Stimulated activated CD4-positive, alpha-beta T cell treated with anti-CD3 and anti-CD28 coated beads, Interleukin-1b, Interleukin-23, amount 100 ng/mL, for 24 hours (primary cell): ENCODE measurements at places on chromosomes 3 and 15.

- no peak for DNase-seq
These were observed 277.9 kb downstream of the PTPRG start for GRCh38 chr3:61839256-61839655.

- no peak for DNase-seq
These were observed 91.9 kb downstream of the MB21D2 start for GRCh38 chr3:192825657-192826200.

GRCh38 chr3:115697263-115698053 lies 74.1 kb downstream of the GAP43 start:
- no peak for DNase-seq

GRCh38 chr3:141802316-141803077 lies 39.3 kb downstream of the GRK7 start:
- DNase-seq: no peak

DNA sequence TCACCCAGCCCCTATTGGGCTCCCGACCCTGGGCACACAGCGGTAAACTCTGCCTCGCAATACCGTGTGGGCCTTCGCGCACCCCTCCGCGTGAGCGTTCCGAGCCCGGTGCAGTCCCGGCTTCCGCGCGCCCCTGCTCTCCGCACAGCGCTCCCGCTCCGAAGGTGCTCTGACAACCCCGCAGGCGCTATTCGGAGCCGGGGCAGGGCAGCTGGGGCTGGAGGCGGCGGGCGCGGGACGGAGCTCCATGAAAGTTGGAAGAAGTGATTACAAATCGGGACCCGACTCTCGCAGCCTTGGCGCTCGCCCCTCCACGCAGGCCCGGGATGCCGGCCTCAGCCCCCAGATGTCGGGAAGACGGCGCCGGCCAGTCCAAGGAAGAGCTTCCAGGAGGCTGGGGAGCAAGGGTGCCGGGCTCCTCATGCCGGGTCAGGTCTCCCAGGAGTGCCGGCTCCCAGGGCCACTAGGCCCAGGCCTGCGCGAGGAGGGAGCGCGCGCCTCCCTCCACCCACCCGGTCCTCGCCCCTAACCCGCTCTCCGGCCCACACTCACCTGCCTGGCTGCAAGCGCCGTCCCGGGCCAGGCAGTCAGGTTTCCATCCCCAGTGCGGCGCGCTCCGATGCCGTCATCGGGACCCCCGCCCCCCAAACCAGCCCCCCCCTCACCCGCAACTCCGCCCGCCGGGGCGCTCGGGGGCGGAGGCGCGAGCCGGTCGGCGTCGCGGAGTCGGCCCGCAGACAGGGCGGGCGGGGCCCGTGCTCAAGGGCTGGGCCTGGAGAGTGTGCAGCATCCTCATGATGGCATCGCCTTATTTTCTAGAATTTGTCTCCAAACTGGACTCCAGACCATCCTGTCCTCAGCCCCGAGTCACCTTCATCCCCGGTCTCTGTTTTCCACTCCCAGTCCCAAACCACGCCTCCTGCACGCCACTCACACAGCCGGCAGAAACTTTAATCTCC lies at the start of gene KIF7:
KIF7 (minus strand) TSS at position 621 of the 959 bp plus-strand sequence. CDS start 2,537 bp downstream, outside the sequence.
- peak; percentile 7 for DNase-seq
